ENCODE measurements at places on chromosomes 16 and 17.

DNA sequence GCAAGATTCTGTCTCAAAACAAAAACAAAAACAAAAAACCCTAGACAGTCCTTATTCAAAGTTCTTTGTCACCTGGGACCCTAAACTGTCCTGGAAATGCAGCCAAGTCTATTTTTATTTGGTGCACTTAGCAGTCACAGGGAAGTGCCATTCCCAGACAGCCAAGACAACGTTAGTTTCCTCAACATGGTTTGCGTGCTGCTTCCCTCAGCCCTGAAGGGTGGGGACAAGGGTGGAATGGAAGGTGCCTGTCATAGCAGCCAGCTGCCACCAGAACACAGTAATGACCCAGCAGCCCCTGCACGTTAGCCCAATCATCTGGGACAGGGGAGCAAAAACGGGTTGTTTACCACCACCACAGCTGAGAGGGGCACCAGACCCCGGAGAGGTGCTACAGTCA lies 16.9 kb downstream of the CREBBP start:
- no peak for DNase-seq

DNA sequence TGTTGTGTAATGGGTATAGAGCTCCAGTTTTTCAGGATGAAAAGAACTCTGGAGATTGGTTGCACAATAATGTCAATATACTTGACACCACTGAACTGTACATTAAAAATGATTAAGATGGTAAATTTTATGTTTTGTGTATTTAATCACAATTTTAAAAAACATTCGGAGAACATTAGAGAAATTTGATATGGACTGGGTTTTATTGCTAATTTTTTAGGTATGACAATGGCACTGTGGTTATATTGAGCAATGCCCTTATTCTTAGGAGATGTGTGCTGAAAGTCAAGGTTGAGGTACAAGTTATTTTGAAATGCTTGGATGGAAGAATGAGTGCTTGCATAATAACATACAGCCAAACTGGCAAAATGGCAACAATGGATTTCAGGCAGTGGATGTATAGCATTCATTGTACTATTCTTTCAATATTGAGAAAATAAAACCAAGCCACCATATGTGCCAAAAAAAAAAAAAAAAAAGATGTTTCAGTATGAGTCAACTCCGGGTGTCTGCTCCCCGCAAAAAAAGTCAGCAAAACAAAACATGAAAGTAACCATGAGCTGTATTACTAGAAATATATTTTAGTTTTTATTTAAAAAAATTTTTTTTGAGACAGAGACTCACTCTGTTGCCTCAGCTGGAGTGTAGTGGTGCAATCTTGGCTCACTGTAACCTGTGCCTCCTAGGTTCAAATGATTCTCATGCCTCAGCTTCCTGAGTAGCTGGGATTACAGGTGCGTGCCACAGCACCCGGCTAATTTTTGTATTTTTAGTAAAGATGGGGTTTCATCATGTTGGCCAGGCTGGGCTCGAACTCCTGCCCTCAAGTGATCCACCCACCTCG lies 19.8 kb downstream of the HOXB1 start:
- DNase-seq = no peak

- DNase-seq = no peak
These were observed 129.5 kb downstream of the SOCS1 start for GRCh38 chr16:11126399-11127054.

DNA sequence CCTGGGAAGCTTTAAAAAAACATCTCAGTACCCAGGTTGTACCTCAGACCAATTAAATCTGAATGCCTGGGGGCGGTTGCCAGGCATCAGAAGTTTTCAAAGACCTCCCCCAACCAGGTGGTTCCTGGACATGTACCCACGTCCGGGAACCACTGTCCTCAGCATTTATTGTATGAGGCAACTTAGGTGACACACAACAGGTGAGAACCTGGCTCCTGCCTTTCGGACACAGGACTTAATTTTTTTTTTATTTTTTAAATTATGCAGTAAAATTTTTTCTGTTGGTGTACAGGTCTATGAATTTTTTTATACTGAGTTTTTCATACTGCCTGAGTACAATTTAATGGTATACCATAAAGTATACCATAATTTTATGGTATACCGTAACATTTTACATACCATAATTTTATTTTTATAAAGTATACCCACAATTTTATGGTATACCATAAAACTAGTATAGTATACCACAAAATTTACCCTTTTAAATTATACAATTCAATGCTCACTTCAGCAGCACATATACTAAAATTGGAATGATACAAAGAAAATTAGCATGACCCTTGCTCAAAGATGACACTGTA lies 38.7 kb upstream of the DHX8 start:
- no peak for DNase-seq

GRCh38 chr16:84703681-84704080 lies 3.9 kb downstream of the USP10 start:
- DNase-seq = no peak

DNA sequence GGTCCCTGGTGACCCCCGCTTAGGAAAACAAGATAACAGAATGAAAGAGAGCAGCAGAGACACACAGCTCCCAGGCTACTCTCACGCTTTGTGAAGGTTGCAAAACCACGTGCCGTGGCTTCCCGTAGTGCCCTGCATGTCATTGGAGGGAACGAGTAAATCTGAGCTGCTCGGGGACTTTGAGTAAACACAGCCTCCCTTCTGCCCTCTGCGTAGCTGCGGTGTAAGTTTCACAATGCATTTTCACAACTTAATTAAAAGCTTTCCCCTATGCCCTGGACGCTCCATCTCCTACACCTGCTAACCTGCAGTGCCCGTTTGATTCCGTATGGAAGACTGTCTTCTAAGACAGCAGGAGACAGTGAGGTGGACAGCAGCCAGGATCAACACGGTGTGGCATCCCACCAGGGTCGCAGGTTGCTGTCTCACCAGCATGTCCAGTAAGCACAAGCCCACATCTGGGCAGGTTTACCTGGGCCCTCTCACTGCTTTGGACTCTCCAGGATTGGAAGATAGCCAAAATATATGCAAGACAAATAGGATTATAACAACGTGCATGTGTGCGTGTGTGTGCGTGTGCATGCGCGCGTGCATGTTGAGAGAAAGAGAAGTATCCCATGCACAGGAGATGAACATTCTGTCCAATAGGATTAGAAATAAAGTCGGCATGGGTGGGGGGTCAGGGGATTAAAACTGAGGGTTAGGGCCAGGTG lies 116.4 kb upstream of the RCVRN start:
- no peak for DNase-seq

DNA sequence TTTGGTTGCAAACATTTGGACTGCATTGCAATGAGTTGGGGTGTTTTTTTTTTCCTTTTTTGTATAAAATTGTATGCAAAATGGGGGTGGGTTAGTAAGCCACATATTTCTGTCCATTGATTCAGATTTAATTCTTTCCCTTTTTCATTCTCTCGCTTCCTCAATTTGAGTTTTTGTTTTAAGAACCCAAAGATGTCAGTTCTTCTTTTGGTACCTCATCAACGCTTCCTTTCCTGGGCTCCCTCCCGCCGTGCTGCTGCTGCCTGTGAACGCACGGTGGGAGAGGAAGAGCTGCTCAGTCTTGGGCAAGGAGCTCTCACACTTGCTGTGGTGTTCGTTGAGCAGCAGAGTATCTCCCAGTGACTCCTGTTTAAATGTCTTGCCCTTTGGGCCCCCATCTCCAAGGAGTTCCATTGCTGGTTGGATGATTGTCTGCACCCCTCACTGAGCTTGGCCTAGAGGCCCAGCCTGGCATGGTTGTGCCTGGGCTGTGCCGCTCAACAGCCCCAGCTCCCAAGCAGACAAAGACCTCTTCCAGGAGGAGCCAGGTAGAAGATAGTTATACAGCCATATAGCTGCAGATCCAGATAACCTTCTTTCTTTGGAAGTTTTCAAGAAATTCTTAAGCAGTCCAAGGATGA lies 13.6 kb downstream of the UBFD1 start:
- no peak for DNase-seq

DNA sequence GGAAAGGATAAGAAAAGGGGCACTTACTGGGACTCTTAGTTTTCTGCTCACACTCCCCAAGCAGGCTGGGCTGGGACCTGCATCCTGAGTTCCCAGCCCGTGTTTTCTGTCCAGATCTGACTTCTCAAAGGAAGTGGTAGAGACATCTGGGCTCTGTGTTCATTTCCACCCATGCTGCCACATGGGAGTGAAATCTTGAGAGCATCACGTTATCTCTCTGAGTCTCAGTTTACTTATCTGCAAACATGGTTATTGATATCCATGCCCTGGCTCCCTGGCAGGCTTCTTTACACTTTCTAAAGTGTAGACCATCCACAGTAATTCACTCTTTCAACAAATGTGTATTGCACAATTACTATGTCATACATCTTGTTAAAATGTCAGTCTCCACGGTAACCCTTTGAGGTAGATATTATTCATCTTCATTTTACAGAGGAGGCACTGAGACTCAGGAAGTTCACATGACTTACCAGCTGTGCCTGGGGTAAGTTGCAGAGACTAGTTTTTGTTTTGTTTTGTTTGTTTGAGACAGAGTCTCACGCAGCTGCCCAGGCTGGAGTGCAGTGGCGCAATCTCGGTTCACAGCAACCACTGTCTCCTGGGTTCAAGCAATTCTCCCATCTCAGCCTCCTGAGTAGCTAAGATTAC lies 3.4 kb downstream of the ZNF688 start:
- no peak for DNase-seq

DNA sequence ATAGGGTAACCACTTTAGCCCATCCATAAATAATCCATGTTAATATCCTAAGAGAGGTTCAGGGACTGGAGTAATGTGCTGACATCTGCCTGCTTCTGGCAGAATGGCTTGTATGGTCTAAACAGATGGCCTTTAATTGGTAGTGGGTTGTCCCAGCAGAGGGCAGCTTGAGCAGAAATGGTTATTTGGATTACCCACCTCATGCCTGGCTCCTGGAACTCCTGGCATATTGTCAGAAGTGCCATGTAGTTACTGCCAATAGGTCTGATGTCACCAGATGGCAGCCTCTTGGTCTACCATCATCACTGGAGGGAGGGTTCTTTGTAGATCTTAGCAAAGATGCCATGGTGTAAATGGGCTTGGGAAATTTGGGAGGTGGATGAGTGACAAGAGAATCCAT lies 157.5 kb upstream of the SOX9 start:
- no peak for DNase-seq

- no peak for DNase-seq
These were observed 2.6 kb downstream of the CANT1 start for GRCh38 chr17:79006794-79007503.

DNA sequence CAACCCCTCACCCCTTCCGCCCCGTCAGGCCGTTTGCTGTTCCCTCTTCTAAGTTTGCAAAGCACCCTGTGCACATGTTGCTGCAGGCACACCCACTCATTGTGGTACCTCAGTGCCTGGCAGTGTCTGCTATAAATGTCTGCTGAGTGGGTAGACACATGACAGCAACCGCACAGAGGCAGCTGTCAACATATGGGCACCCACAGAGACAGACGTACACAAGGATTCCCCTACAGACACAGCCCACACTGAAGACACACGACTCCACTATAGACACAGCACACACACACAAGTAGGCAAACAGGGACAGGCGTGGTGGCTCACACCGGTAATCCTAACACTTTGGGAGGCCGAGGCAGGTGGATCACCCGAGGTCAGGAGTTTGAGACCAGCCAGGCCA lies 17.8 kb upstream of the CRK start:
- DNase-seq = no peak

- no peak for DNase-seq
These were observed 574.6 kb upstream of the HSBP1 start for GRCh38 chr16:83233153-83233552.

DNA sequence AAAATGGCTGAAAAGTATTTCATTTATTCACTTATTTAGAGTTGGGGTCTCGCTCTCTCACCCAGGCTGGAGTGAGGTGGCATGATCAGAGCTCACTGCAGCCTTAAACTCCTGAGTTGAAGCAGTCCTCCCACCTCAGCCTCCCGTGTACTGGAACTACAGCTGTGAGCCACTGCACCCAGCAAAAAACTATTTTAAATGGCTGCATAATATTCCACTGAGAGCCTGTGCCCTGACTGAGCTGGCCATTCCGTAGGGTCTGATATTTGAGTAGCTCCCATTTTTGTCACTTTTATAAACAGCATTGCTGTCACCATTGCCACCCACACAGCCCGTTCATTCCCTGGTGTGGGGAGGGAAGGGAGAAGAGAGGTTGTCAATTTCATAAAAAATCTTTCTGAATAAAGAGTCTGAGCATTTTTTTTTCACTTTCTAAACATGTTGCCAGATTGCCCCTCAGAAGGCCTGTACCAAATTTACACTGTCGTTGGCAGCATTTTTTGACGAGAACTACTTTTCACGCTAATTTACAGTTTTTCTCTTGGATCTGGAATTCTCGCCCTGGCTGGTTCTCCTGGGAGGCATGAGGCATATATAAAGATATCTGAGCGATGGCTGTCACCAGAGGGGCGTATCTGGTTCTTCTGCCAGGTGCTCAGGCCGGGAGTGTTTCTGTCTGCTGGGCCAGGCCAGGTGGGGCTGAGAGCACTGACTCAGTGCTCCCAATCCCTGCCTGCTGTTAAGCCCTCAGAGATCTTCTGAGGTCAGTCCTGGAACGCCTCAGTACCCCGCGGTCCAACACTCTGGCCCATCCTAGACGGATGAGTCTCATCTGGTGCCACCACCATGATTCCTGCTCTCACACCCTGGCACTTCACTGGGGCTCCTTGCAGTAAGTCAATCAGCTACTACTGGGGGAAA lies 7.2 kb upstream of the KIFC3 start:
- no peak for DNase-seq

DNA sequence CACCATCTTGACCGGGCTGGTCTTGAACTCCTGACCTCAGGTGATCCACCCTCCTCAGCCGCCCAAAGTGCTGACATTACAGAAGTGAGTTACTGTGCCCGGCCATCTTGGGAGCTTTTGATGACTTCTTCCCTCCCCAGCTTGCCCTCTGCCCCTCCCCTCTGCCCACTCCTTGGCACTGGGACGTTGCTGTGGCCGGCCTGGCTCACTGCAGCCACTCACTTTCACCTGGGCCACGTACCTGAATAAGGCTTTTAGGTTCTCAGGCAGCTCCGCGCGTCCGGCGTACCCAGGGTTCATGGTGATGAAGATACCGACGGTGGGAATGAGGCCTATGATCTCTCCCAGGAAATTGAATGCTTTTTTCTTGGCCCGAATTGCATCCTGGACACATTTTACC lies 81.6 kb downstream of the DNAH17 start:
- no peak for DNase-seq

DNA sequence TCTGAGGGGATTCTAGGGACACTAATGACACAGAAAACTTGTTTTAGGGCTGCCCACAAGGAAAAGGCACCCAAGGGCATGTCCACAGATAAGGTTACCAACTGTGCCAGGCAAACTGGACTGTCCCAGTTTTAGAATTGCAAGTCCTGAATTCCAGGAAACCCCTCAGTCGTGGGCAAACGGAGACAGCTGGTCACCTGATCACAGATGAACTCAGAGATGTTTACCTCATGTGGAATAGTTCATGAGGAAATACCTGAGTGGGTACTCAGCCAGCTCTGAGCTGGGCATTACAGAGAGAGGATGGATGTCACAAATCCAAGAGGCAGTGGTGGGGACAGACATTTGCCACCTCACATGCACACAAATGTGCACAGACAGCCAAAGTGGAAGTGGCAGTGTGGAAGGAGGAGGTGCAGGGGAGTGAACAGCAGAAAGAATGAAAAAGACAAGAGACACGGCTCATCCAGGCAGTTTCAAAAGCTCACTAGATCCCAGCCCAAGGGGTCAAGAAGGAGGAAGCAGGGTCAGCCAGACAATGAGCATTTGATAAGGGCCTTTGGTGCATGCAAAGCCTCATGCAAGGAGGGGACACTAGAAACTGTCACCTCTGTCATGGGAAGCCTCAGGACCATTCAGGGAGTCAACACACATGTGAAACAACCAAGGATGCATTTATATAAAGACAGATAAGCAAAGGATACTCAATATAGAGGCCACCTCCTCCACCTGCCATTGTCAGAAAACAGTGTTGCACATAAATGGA lies 24.8 kb downstream of the TTLL6 start:
- DNase-seq = no peak

GRCh38 chr16:75230471-75231110 lies 11.8 kb downstream of the CTRB1 start:
- no peak for DNase-seq

Measured in anterior cingulate cortex (tissue), 58 donors.